Liver (tissue), 10 donors: ENCODE measurements at places on chromosomes 5 and 9. TPM values are rescaled to one million over a fixed set of nuclear protein-coding genes. Genes with fewer than 3 reads are reported as not detected.

COMMD10 gene
- polyA plus RNA-seq, result 16.3 TPM

PHYHD1 gene
- polyA plus RNA-seq, result 34.2 TPM

DNA sequence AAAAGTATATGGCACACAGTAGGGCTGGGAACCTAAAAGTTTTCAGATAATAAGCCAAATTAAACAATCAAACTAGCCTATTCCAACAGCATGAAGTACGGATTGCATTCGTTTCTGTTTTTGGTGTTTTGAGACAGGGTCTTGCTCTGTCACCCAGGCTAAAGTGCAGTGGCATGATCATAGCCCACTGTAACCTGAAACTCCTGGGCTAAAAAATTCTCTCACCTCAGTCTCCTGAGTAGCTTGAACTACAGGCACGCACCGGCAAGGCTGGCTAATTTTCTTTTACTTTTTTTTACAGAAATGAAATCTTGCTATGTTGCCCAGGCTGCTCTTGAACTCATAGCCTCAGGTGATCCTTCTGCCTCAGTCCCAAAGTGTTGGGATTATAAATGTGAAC lies 5.2 kb downstream of the RFX3 start:
- DNase-seq, result no peak
- no peaks in the 10 kb centered on the region for H3K27me3 ChIP-seq
- no peak overlapping the region for H3K4me3 ChIP-seq
- H3K27ac ChIP-seq, result no peak overlapping the region
- H3K36me3 ChIP-seq, result no peaks in the 10 kb centered on the region
- H3K4me1 ChIP-seq, result peaks cover 7% of the 10 kb centered on the region

GRCh38 chr5:139843991-139844390 lies 48.4 kb downstream of the PSD2 start:
- H3K27ac ChIP-seq, result no peak overlapping the region
- no peak overlapping the region for H3K4me3 ChIP-seq
- no peaks in the 10 kb centered on the region for H3K27me3 ChIP-seq
- no peak for DNase-seq

GRCh38 chr9:131179561-131180219 lies 54.3 kb downstream of the NUP214 start:
- H3K27me3 ChIP-seq, result no peaks in the 10 kb centered on the region
- no peak for DNase-seq
- no peak overlapping the region for H3K4me3 ChIP-seq
- peaks cover 46% of the 10 kb centered on the region for H3K36me3 ChIP-seq
- H3K27ac ChIP-seq, result no peak overlapping the region

OR1J2 gene
- polyA plus RNA-seq, result not detected

GRCh38 chr5:137182576-137182975 lies 316.6 kb downstream of the SPOCK1 start:
- H3K4me3 ChIP-seq, result no peak overlapping the region
- no peak overlapping the region for H3K27ac ChIP-seq
- DNase-seq, result no peak
- no peaks in the 10 kb centered on the region for H3K36me3 ChIP-seq
- no peaks in the 10 kb centered on the region for H3K27me3 ChIP-seq
- H3K4me1 ChIP-seq, result no peaks in the 10 kb centered on the region

DNA sequence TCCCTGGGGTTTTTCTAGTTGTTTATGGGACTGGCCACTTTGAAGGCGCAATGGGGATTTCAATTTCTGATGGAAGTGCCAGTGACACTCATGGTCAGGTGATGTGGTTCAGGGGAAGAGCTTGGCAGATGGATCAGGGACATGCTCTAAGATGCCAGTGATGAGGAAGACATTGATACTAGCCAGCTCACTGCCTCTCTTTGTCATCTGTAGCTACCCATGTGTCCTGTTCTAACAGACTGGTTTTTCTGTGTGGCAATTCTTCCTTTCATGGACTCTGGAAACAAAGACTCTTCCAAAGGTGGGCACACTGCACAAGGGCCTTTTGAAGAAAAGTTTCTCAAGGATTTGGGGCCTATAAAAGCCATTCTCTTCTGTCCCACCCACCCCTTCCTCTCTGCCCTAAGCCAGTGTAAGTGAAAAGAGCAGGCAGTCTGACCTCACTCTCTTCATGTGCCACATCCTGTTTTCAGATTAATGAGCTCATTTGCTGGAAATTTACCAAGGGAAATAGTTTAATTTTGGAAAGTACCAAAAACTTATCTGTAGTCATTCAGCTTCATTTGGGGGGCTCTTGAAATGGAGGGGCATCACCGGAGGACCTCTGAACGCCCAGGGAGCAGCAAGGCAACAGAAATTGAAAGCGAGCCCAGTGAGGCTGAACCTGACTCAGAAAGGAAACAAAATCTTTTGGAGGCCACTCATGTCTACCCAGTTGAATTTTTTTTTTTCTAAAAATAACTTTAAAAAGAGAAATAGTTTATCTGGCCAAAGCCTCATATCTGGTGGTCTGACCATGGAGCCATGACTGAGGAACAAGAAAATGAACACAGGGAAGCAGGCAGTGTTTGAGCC lies 4.9 kb upstream of the TRAF1 start:
- H3K36me3 ChIP-seq, result no peaks in the 10 kb centered on the region
- no peak overlapping the region for H3K4me3 ChIP-seq
- DNase-seq, result no peak
- no peaks in the 10 kb centered on the region for H3K27me3 ChIP-seq
- H3K27ac ChIP-seq, result peak overlapping the region; percentile 63
- peaks cover 18% of the 10 kb centered on the region for H3K4me1 ChIP-seq

DNA sequence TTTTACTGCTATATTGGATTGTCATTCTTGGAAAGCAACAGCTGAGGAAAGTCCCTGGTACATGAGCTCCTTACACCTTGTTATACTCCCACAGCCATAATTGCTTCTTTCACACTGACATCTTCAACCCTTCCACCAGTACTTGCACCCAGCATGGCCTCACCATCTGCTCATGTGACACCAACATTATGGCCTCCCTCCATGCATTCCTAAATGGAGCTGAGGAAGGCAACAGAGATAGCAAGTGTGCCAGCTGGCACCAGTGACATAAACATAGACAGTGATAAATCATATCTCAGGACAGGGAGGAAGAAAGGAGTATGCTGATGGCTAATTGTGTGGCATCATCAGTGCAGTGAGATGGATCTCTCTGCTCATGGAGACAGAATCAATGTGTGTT lies 119.5 kb downstream of the BAAT start:
- H3K27ac ChIP-seq, result no peak overlapping the region
- no peaks in the 10 kb centered on the region for H3K27me3 ChIP-seq
- H3K4me3 ChIP-seq, result no peak overlapping the region
- no peak for DNase-seq
- no peaks in the 10 kb centered on the region for H3K36me3 ChIP-seq
- no peaks in the 10 kb centered on the region for H3K4me1 ChIP-seq

ROPN1L gene
- 0.25 TPM for polyA plus RNA-seq

GRCh38 chr5:157143127-157143971 lies 684 bp upstream of the MED7 start:
- no peaks in the 10 kb centered on the region for H3K36me3 ChIP-seq
- peak overlapping the region; percentile 91 for H3K27ac ChIP-seq
- H3K4me1 ChIP-seq, result peaks cover 5% of the 10 kb centered on the region
- peak overlapping the region; percentile 88 for H3K4me3 ChIP-seq
- no peaks in the 10 kb centered on the region for H3K27me3 ChIP-seq

MRRF gene
- polyA plus RNA-seq, result 22.1 TPM

- no peaks in the 10 kb centered on the region for H3K27me3 ChIP-seq
- peaks cover 4% of the 10 kb centered on the region for H3K36me3 ChIP-seq
- H3K4me3 ChIP-seq, result no peak overlapping the region
- H3K4me1 ChIP-seq, result no peaks in the 10 kb centered on the region
- no peak overlapping the region for H3K27ac ChIP-seq
Observed at GRCh38 chr9:125659201-125659840, 47.7 kb downstream of the MAPKAP1 start.

GRCh38 chr5:61704289-61704688 lies 372.2 kb downstream of the ZSWIM6 start:
- DNase-seq, result no peak
- H3K27ac ChIP-seq, result no peak overlapping the region
- H3K27me3 ChIP-seq, result no peaks in the 10 kb centered on the region
- no peaks in the 10 kb centered on the region for H3K4me1 ChIP-seq
- H3K4me3 ChIP-seq, result no peak overlapping the region

- H3K27ac ChIP-seq, result peak overlapping the region; percentile 21
- H3K4me3 ChIP-seq, result peak overlapping the region; percentile 75
- no peaks in the 10 kb centered on the region for H3K27me3 ChIP-seq
- peaks cover 10% of the 10 kb centered on the region for H3K36me3 ChIP-seq
Observed at GRCh38 chr9:127938298-127938690, 640 bp upstream of the DPM2 start.

- no peak for DNase-seq
- no peak overlapping the region for H3K27ac ChIP-seq
- H3K36me3 ChIP-seq, result peaks cover 2% of the 10 kb centered on the region
- H3K27me3 ChIP-seq, result no peaks in the 10 kb centered on the region
- no peaks in the 10 kb centered on the region for H3K4me1 ChIP-seq
Observed at GRCh38 chr9:124527781-124528180, 20.6 kb upstream of the NR5A1 start.

DNA sequence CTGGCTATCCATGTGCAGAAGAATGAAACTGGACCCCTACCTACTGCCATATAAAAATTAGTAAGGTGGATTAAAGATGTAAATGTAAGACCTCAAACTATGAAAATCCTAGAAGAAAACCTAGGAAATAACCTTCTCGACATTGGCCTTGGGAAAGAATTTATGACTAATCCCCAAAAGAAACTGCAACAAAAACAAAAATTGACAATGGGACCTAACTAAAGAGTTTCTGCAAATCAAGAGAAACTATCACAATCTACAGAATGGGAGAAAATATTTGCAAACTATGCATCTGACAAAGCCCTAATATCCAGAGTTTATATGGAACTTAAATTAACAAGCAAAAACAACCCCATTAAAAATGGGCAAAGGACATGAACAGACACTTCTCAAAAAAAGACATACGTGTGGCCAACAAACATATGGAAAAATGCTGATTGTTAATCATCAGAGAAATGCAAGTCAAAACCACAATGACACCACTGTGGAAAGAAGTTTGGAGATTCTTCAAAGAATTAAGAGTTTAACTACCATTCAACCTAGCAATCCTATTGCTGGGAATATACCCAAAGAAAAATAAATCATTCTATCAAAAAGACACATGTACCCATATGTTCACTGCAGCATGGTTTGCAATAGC lies 98.5 kb downstream of the NR3C1 start:
- H3K4me3 ChIP-seq, result no peak overlapping the region
- DNase-seq, result no peak
- H3K27me3 ChIP-seq, result no peaks in the 10 kb centered on the region

DNA sequence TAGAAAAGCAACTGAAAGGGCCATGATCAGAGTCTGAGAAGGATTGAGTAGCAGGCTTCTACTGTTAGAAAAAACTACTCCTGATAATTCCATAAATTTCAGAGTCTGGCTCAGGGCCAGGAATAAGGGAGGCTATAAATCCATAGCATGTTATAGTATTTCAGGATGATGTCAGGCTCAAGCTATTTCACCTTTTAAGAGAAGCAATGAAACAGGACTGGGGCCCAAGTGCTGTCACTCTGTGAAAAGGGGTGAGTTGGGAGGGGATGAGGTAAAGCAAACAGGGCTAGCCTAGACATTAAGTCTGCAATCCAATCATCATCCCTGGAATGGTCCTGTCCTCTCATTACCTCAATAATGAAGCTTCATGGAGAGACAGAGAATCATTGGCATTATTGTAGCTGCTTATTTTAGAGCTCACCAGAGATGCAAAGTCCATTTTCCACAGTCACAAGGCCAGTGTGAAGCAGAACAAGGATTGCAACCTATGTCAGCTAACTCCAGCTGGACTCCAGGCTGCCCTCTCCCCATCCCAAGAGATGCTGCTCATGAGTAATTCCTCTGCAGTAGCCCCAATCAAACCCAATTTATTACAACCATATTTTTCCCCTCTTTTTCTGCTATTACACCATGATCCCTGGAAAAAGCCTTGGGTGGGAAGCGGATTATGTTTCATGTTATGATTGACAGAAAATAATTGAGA lies 56.0 kb downstream of the PAPPA start:
- H3K4me1 ChIP-seq, result no peaks in the 10 kb centered on the region
- no peak for DNase-seq
- H3K27me3 ChIP-seq, result no peaks in the 10 kb centered on the region
- H3K27ac ChIP-seq, result no peak overlapping the region
- H3K36me3 ChIP-seq, result no peaks in the 10 kb centered on the region

DNA sequence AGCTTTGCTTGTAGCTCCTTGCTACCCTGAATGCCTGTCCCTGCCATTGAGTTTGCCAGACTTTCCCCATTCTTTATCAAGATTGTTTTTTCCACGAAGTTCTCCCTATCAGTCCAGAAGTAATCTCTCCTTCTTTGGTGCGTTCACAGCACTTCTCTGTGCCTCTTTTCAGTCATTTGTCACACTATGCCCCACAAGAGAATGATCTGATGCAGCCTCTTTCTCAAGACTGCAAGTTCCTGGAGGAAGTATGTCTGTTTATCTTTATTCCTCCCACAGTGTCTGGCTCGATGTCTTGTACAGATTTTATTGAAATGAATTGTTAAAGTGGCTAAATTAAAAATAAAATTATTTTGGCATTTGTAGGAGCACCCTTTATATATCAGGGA lies 99.3 kb downstream of the CCDC192 start:
- no peaks in the 10 kb centered on the region for H3K4me1 ChIP-seq
- peaks cover 7% of the 10 kb centered on the region for H3K27me3 ChIP-seq
- no peak for DNase-seq
- no peak overlapping the region for H3K27ac ChIP-seq
- H3K36me3 ChIP-seq, result no peaks in the 10 kb centered on the region

ENG gene
- polyA plus RNA-seq, result 25.0 TPM

DNA sequence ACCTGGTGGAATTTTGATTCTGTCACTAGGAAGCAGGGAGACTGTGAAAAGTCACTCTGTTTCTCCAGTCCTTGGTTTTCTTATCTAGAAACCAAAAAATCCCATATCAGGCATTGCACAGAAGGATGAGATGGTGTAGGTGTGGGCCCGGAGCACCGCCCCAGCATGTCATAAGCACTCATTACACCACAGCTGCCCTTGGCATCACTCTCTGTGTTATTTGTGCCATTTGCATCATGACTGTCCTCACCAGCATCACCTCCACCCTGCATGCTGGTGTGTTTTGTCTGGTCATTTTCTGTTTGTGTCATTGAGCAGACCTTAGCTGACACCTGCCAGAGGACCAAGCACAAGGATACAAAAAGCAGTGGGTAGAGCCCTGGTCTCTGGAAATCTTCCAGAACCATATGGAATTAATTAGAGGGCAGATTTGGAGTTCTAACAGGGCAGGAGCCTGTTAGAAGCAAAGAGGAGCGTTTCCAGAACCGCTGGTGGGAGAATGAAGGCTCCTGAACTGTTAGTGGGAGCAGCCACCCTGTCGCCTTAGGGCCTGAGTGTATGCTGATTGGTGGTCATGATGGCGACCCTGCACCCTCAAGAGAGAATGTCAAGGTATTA lies 99.3 kb downstream of the AMBP start:
- H3K27ac ChIP-seq, result no peak overlapping the region
- H3K36me3 ChIP-seq, result no peaks in the 10 kb centered on the region
- no peaks in the 10 kb centered on the region for H3K27me3 ChIP-seq
- no peaks in the 10 kb centered on the region for H3K4me1 ChIP-seq
